ENCODE measurements at places on chromosomes 16 and 17. TPM values are rescaled to one million over a fixed set of nuclear protein-coding genes. Genes with fewer than 3 reads are reported as not detected.

CACNB1 gene
- total RNA-seq = 21.2 TPM

NPTX1 gene
- 0.32 TPM for total RNA-seq

TOP2A gene
- total RNA-seq = 2.0 TPM

ADAM11 gene
- 1.3 TPM for total RNA-seq

GAS7 gene
- total RNA-seq = 21.8 TPM

MT1M gene
- total RNA-seq = 46.0 TPM

CYB5B gene
- 34.7 TPM for total RNA-seq

PMFBP1 gene
- total RNA-seq = 1.8 TPM

RPAIN gene
- total RNA-seq = 52.1 TPM

STX1B gene
- 2.6 TPM for total RNA-seq

UBALD2 gene
- total RNA-seq = 13.0 TPM

VMP1 gene
- total RNA-seq = 636 TPM

CRISPLD2 gene
- 216 TPM for total RNA-seq

KRT33A gene
- total RNA-seq = not detected

KRTAP4-6 gene
- not detected for total RNA-seq

ELMO3 gene
- total RNA-seq = 19.7 TPM

TBL3 gene
- 42.3 TPM for total RNA-seq

PIPOX gene
- 2.9 TPM for total RNA-seq

ORMDL3 gene
- 158 TPM for total RNA-seq

SMPD3 gene
- 2.9 TPM for total RNA-seq

HS3ST3B1 gene
- total RNA-seq = 3.6 TPM

NEUROD2 gene
- not detected for total RNA-seq

FAM171A2 gene
- total RNA-seq = 0.88 TPM

NPIPA8 gene
- not detected for total RNA-seq

G6PC1 gene
- total RNA-seq = not detected

AOC3 gene
- total RNA-seq = 247 TPM

SLC7A6OS gene
- total RNA-seq = 16.5 TPM

ZP2 gene
- total RNA-seq = not detected

C17orf50 gene
- total RNA-seq = not detected

SLC26A11 gene
- total RNA-seq = 19.0 TPM

KRTAP3-2 gene
- total RNA-seq = not detected

MSLN gene
- total RNA-seq = not detected

CHST4 gene
- total RNA-seq = 0.66 TPM

ENPP7 gene
- not detected for total RNA-seq

HSPB9 gene
- total RNA-seq = 0.48 TPM

CCDC40 gene
- total RNA-seq = 7.4 TPM

CCR7 gene
- total RNA-seq = 0.16 TPM

ASPHD1 gene
- 1.3 TPM for total RNA-seq

FZD2 gene
- 1.9 TPM for total RNA-seq

CNTD1 gene
- total RNA-seq = not detected

SCRN2 gene
- total RNA-seq = 54.9 TPM

CLEC18A gene
- 1.3 TPM for total RNA-seq

ZNF821 gene
- 11.1 TPM for total RNA-seq

TP53TG3 gene
- total RNA-seq = not detected

SLC6A4 gene
- 0.29 TPM for total RNA-seq

MAP2K3 gene
- 26.9 TPM for total RNA-seq

FOXL1 gene
- total RNA-seq = 0.98 TPM

CAVIN1 gene
- 554 TPM for total RNA-seq

CCL22 gene
- 0.15 TPM for total RNA-seq

MYLK3 gene
- total RNA-seq = 0.59 TPM

FAM222B gene
- total RNA-seq = 10.5 TPM

MILR1 gene
- total RNA-seq = 3.1 TPM

PPM1E gene
- under 0.01 TPM for total RNA-seq

SLFN13 gene
- total RNA-seq = 33.7 TPM

ZNF19 gene
- 20.2 TPM for total RNA-seq

Measured in breast epithelium (tissue), 4 donors.